ENCODE measurements at places on chromosomes 4 and X.

- no peak for DNase-seq
Observed at GRCh38 chr4:86633854-86634253, 39.7 kb downstream of the PTPN13 start.

GRCh38 chr4:100970414-100970813, 376.9 kb downstream of the PPP3CA start:
- no peak for DNase-seq

DNA sequence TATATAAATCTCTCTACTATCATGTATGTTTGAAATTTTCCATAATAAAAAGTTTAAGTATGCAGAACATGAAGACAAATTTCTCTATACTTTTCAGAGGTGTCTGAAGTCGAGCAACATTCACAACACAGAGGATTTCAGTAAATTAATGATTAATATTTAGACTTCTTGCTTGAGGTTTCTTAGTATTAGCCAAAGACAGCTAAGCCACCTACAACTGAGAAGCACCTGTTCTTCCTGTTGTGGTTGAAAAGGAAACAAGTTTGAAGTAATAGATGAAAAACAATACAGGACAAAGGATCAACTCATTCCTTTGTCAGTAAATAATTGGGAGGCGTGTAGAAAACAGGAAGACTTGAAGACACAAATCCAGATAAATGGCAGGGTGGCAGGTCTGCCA, 21.1 kb downstream of the SCML1 start:
- no peak for DNase-seq

GRCh38 chrX:135340831-135341230, 31.6 kb downstream of the ETDC start:
- DNase-seq = no peak

DNA sequence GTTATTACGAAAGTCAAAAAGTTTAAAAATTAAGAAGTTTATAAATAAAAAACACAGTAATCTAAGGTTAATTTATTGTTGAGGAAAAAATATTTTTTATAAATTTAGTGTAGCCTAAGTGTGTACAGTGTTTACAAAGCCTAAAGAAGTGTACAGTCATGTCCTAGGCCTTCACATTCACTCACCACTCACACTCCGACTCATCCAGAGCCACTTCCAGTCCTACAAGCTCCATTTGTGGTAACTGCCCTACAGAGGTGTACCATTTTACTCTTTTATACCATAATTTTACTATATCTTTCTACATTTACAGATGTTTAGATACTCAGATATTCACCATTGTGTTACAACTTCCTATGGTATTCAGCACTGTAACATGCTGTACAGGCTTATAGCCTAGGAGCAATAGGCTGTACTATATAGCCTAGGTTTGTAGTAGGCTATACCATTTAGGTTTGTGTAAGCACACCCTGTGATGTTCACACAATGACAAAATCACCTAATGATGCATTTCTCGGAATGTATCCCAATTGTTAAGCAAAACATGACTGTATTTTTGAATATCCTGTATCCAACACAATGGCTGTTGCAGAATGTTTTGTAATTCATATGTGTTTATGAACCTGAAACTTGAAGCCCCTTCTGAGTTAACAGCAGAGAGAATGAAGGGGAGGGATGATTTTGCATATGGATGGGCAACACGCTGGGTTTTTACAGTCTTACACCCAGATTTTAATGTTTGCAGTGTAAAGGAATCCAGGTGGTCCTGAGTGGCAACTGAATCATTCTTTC, 3.1 kb downstream of the PPBP start:
- no peak for DNase-seq

DNA sequence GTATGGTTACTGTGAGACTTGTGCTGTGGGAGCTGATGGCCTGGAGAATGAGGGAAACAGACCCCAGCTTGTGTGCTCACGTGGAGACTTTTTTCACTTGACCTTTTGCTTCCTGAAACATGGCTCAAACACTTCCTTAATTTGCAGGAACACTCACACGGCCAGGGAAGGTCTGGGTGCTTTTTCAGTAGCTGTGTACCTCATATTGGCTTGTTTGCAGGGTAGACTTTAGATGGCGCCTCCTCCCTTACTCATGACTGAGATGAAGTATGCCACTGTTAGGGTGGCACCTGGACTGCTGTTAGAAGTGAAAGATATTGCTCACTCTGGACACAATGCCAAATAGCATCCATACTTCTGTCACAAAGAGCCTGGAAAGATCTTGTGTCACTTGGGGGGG, 75.7 kb upstream of the WDR1 start:
- no peak for DNase-seq

GRCh38 chrX:24148121-24148520, 1.4 kb upstream of the ZFX start:
- DNase-seq = no peak

- no peak for DNase-seq
Observed at GRCh38 chrX:103056902-103057301, 7.1 kb downstream of the BEX1 start.

GRCh38 chr4:2301806-2302205, 39.9 kb upstream of the MXD4 start:
- DNase-seq = no peak

GRCh38 chrX:151870602-151871001, 42.1 kb upstream of the MAGEA4 start:
- DNase-seq = no peak

- no peak for DNase-seq
Observed at GRCh38 chrX:17164941-17165340, 210.1 kb upstream of the NHS start.

- DNase-seq = no peak
Observed at GRCh38 chr4:169440446-169440845, 169.7 kb upstream of the SH3RF1 start.

DNA sequence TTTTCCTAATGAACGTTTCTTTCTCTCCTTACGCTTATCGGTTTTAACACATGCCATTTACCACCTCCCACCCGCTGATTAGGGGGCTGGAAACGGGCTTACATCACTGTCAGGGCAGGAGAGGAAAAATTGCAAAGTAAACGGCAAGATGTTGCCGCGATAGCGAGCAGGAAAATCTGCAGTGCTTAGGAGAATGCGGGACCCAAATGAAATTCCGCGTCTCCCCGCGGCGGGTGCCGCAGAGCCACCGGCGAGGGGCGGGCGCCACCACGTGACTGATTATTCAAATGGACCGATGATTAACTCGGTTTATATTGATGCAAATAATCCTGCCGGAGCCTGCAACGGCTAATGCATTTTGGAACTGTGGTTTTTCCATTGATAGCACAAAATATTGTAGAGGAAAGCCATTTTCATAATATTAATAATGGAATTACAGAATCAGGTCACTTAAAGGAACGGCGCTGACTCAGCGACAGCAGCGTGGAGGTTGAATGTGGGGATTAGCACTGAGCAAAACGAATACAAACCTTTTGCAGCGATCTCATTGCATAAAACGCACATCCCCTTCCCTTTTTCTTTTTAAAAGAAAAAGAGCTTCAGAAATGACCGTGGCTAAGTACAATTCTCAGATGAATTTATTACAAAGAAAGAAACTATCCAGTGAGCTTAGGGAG, 224.2 kb downstream of the STIM2 start:
- no peak for DNase-seq

DNA sequence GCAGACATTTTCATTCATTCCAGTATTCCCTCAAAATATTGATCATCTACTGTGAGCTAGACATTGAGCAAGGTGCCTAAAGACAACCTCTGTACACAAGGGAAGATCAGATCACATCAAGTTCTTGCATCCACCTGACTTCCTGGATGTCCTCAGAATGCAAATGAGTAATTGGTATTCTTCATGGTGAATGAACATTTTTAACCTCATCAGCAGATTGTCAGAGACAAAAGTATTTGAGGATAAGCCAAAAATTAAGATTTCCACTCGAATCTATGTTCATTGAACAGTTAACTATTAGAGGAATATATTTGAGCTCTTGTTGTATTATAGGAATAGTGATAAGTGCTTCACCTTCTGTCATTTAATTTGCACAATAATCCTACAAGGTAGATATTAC, 1.3 kb downstream of the SMARCAD1 start:
- DNase-seq = no peak

DNA sequence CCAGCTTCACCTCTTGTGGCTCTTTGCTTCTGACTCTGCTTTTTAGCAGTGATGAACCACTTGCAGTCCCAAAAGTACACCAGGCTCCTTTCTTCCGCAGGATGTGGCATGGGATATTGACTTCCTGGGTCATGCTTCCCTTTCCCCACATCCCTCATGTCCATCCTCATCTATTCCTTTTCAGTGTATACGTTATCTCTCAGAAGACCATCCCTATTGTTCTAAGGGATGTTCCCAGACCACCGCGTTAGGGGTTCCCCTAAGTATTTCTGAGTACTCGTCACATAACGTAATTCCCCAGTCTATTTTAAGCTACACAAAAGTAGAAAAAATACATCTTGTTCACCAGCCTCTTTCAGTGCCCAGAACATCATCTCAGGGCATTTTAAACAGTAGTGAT, 71.1 kb upstream of the NLGN4X start:
- DNase-seq = no peak

DNA sequence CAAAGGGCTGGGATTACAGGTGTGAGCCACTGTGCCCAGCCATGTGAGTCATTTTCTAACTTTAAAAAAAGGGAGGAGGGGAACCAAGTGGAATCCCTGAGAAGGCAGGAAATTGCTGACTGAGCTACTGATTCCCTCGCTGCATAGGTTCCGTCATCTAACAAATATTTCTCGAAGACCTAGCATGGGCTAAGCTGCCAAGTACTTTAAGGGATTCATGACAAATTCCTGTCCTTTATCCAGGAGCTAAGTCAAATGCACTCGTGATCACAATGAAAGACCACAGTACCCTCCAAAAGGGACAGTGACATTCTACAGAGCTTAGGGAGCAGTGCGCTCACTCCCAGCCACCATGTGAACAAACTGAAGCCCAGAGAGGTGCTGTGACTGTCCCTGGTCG, 33.2 kb upstream of the MAN2B2 start:
- DNase-seq = no peak

DNA sequence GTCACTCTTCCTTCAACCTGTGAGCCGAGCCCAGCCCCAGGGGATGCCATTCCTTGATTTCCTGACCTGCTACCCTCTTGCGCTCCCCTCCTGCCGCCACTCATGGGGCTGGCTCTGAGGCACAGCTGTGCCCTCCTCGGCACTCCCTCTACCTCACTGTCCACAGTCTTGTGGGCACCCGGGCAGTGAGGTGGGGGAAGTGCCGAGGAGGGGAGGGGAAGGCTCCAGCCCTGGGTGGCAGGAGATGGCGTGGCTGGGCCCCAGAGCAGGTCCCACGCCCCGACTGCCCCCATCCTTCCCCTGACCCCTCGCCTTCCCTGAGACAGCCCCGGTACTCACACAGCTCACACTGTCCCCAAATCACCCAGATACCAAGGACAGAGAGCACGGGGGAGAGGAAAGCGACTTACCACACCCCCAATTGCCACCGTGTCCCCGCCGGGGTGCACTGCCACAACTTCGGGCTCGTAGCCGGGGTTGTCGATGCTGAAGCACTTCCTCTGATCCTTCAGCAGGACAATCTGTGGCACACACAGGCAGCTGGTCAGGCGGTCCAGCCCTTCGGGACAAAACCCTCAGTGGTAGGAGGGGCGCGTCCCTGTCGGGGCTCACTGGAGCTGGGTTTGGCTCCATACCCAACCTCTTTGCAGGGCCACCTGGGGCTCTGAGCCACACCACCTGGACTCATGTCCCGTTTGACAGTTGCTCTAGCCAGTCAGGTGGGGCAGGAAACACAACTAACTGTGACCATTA, 37.9 kb downstream of the WDR1 start:
- DNase-seq = no peak

DNA sequence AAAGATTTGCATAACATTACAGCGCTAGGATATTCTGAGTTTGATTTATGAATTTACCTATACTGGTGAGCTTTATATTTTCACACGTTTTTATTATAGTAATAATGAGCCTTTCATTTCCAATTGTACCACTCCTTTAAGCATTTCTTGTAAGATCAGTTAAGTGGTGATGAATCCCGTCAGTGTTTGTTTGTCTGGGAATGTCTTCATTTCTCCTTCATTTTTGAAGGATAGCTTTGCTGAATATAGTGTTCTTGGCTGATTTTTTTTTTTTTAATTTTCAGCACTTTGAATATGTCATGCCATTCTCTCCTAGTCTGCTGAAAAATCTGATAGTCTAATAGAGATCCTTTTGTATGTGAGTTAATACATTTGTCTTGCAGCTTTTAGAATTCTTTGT, 70.1 kb downstream of the IL15 start:
- no peak for DNase-seq

Data from NCI-H187 treated with DMSO at 0.1 percent for 48 hours (cell line).